Activated CD8-positive, alpha-beta memory T cell treated with anti-CD3 and anti-CD28 coated beads, Interleukin-2, amount 10 ng/mL, durations not matched to agents 7 days and 5 days (primary cell): ENCODE measurements at places on chromosomes 12 and 14. TPM values are rescaled to one million over a fixed set of nuclear protein-coding genes. Genes with fewer than 3 reads are reported as not detected.

DNA sequence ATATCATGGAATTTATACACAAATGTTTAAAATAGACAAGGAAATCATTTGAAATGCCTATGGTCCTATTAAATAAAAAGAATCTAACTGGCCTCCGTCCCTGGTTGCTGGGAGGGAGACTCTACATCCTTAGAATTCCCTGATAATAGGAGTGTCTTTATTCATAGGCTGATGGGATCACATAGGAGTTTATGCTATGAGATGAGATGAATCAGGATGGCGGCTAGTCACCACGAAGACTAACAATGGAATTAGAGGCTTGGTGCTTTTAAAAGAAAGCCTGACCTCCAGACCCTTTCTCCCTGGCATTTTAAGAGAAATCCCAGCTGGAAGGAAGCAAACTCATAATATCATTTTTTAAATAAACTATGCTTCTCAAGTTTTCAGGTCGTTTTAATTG is 69.7 kb downstream of the SEC23A start:
- H3K27me3 ChIP-seq, result no peaks in the 10 kb centered on the region
- no peak for DNase-seq
- H3K36me3 ChIP-seq, result peaks cover 30% of the 10 kb centered on the region
- H3K27ac ChIP-seq, result no peak overlapping the region

The PIWIL1 gene
- not detected for total RNA-seq

The TSHR gene
- not detected for total RNA-seq

The POTEG gene
- total RNA-seq, result not detected

The TDP1 gene
- 83.8 TPM for total RNA-seq

- no peaks in the 10 kb centered on the region for H3K36me3 ChIP-seq
- H3K27ac ChIP-seq, result no peak overlapping the region
- DNase-seq, result no peak
These were observed 97.0 kb downstream of the CMKLR1 start for GRCh38 chr12:108241986-108242703.

DNA sequence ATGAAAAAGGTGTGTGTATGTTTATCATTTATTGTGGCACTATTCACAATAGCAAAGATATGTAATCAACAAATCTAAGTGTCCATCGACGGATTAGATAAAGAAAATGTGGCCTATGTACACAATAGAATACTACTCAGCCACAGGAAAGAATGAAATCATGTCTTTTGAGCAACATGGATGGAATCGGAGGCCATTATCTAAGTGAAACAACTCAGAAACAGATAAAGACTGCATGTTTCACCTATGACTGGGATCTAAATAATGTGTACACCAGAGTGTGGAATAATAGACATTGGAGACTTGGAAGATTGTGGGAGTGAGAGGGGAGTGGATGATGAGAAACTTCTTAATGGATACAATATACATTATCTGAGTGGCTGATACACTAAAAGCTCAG is 44.0 kb downstream of the CCER1 start:
- H3K4me3 ChIP-seq, result no peak overlapping the region
- no peak overlapping the region for H3K27ac ChIP-seq
- H3K27me3 ChIP-seq, result no peaks in the 10 kb centered on the region
- DNase-seq, result no peak
- H3K4me1 ChIP-seq, result no peaks in the 10 kb centered on the region

DNA sequence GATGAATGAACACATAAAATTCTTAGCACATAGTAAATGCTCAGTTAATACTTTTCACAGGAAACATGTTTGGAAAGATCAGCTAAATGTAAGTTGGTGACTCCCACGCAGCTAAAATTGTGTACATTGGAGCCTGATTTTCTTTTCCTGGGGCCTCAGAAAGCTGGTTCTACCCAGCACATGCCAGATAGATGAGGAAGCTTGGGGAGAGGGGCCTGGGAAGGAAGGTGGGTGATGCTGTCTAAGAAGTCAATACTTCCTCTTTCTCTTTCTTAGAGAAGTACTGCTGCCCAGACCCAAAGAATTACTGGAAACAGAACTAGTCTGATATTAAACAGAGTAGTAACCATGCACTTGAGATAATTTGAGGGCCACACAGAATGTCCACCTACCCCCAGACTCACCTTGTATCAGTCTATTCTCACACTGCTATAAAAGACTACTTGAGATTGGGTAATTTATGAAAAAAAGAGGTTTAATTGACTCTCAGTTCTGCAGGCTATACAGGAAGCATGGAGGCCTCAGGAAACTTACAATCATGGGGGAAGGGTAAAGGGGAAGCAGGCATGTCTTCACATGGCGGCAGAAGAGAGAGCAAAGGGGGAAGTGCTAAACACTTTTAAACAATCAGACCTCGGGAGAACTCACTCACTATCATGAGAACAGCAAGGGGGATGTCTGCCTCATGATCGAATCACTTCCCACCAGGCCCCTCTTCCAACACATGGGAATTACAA is 123.3 kb upstream of the MED13L start:
- no peak overlapping the region for H3K4me3 ChIP-seq
- H3K27me3 ChIP-seq, result peaks cover 10% of the 10 kb centered on the region
- H3K27ac ChIP-seq, result no peak overlapping the region
- no peaks in the 10 kb centered on the region for H3K36me3 ChIP-seq
- DNase-seq, result no peak

The C1QL4 gene
- total RNA-seq, result not detected

DNA sequence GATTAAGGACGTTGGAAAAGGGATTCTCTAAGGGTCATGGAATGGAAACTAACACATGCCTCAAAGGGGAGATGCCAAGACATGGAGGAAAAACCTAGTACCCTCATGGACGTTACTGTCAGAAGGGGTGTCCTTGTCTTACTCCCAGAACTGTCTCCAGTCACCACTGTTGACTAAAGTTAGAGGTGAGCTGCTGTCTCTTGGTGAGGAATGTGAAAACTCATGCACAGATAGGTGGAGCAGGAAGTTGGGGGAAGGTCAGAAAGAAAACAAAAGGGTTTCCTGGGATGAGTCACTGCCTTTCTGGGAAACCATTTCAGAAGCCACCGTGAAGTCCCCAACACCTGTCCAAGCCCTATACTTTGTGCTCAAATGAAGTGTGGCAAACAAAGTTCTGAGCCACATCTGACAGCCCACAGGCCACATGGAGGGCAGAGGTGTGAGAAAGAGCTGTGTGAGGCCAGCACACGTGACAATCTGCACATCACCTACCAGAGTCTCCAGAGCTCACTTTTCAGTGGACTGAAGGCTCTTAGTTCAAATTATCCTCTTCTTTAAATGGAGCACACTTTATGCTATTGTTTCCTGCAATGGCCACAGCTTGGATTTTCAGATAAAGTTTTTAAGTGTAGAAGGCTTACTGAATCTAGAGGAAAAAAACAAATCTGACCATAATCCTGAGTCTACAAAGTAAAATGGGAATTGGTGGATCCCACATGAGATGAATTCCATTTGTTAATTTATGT is 92.9 kb upstream of the EGLN3 start:
- H3K4me3 ChIP-seq, result peak overlapping the region; percentile 57
- H3K27me3 ChIP-seq, result peaks cover 14% of the 10 kb centered on the region
- peak; percentile 94 for DNase-seq
- peaks cover 21% of the 10 kb centered on the region for H3K36me3 ChIP-seq
- peak overlapping the region; percentile 86 for H3K27ac ChIP-seq
- H3K4me1 ChIP-seq, result peaks cover 47% of the 10 kb centered on the region

The ERP27 gene
- total RNA-seq, result 7.7 TPM

- H3K27me3 ChIP-seq, result no peaks in the 10 kb centered on the region
- DNase-seq, result no peak
- H3K27ac ChIP-seq, result no peak overlapping the region
- no peaks in the 10 kb centered on the region for H3K36me3 ChIP-seq
- H3K4me3 ChIP-seq, result no peak overlapping the region
These were observed 792.5 kb downstream of the DIO2 start for GRCh38 chr14:79418649-79419415.

- H3K36me3 ChIP-seq, result no peaks in the 10 kb centered on the region
- H3K4me3 ChIP-seq, result no peak overlapping the region
- no peak overlapping the region for H3K27ac ChIP-seq
- DNase-seq, result no peak
- peaks cover 12% of the 10 kb centered on the region for H3K4me1 ChIP-seq
- peaks cover 61% of the 10 kb centered on the region for H3K27me3 ChIP-seq
These were observed 817 bp downstream of the STXBP6 start for GRCh38 chr14:25049093-25049567.

DNA sequence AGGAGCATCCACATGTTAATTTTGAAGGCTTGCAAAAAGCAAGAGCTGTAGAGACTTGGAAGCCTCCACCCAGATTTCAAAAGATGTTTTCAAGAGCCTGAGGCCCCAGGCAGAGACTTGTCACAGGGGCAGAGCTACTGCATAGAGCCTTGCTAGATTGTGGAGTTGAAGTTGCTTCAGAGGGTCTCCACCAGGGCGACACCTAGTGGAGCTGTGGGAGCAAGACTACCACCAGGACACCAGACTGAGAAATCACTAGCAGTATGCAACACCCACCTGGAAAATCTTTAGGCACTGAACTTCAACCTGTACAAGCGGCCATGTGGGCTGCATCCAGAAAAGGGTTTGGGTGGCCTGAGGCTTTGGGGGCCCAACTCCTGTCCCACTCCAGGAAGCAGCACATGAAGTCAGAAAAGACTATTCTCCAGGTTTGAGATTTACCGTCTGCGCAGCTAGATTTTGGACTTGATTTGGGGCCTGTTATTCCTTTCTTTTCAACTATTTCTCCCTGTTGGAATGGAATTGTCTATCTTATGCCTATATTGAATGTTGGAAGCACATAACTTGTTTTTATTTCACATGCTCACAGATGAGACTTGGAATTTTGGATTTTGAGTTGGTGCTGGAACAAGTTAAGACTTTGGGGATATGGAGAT is 508.6 kb downstream of the FLRT2 start:
- no peaks in the 10 kb centered on the region for H3K27me3 ChIP-seq
- H3K4me1 ChIP-seq, result no peaks in the 10 kb centered on the region
- no peaks in the 10 kb centered on the region for H3K36me3 ChIP-seq
- H3K4me3 ChIP-seq, result no peak overlapping the region
- peak; percentile 58 for DNase-seq

- no peak for DNase-seq
- H3K27me3 ChIP-seq, result no peaks in the 10 kb centered on the region
- no peak overlapping the region for H3K4me3 ChIP-seq
- no peak overlapping the region for H3K27ac ChIP-seq
- H3K4me1 ChIP-seq, result peaks cover 31% of the 10 kb centered on the region
These were observed 22.8 kb upstream of the OASL start for GRCh38 chr12:121061831-121062230.

DNA sequence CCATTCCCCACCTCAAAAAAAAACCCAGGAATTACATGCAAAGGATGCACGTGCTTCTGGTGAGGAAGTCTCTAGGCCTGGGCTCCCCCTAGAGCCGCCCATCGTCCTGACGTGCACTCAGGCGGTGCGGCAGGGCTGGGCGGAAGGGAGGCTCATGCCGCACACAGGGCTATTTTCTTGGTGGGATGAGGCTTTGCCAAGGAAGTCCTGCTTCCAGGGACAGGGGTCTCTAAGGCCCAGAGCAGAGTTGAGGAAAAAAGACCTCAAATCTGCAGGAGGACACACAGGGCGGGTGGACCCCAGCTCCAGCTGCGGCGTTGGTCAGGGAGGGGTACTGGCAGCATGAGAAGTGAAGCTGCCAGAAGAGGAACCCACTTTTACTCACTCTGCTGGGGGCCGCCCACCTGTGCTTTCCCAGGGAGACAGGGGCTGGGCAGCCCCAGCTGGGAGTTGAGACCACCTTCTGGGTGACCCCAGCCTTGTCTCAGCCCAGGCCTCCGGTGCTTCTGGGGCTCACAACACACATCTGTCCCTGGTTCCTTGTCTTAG is 4.2 kb downstream of the RHOF start:
- peaks cover 66% of the 10 kb centered on the region for H3K4me1 ChIP-seq
- peak; percentile 74 for DNase-seq
- H3K36me3 ChIP-seq, result peaks cover 45% of the 10 kb centered on the region
- H3K4me3 ChIP-seq, result peak overlapping the region; percentile 93
- peak overlapping the region; percentile 98 for H3K27ac ChIP-seq
- H3K27me3 ChIP-seq, result no peaks in the 10 kb centered on the region

DNA sequence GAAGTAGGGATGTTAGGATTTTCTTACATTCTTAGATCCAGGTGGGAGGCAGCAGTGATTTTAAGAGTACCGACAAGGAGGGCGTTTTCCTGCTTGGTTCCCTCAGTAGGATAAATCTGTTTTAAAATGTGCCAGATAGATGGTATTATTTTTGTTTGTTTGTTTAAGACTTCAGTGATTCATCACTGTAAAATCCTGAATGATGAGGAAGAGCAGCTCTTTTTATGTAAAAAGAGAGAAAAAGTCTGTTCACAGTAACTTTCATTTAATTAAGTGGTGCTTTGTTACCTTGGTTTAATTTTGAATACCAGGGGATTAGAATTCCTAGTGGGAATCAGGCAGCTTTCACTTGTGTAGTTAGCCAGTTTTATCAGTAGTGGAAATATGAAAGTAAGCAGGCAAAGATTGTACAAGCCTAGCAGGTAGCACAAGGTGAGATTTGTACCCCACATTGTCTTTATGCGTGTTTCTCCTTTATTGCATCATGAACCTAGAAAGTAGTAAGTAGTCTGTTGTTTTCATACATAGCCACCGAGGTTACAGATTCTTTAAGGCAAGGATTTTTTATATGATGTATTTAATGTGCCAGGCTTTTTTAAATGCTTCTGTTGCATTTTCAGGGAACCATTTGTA is 349.6 kb downstream of the CCDC91 start:
- H3K4me1 ChIP-seq, result peaks cover 25% of the 10 kb centered on the region
- H3K36me3 ChIP-seq, result peaks cover 24% of the 10 kb centered on the region
- H3K27ac ChIP-seq, result no peak overlapping the region
- H3K27me3 ChIP-seq, result no peaks in the 10 kb centered on the region

DNA sequence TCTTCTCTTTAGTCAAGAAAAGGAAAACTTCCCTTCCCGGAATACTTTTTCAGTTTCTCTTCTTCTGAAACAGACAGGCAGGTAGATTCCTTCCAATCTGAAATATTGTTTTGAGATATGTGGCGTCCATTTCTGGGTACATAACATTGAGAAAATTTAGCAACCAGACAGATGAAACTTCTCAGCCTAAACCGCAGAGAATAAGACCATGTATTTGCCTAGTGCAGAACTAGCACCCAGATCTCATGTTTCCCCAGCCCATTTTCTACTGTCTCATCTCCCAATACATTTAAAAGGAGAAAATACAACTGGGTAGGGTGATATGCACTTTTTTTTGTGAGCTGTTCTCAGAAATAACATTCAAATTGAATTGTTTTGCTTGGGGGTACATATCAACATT is 6.4 kb downstream of the AVPR1A start:
- no peak for DNase-seq
- peaks cover under 1% of the 10 kb centered on the region for H3K36me3 ChIP-seq
- H3K4me1 ChIP-seq, result peaks cover under 1% of the 10 kb centered on the region
- peaks cover 20% of the 10 kb centered on the region for H3K27me3 ChIP-seq
- H3K27ac ChIP-seq, result no peak overlapping the region

The DPF3 gene
- total RNA-seq, result 10.2 TPM
